COLO829 (cell line): ENCODE measurements at places on chromosomes 5 and 9.

- no peak for DNase-seq
Measured at GRCh38 chr9:104984542-104984941, 56.6 kb upstream of the ABCA1 start.

GRCh38 chr9:5430912-5431311 lies 6.8 kb downstream of the PLGRKT start:
- no peak for DNase-seq

- no peak for DNase-seq
Measured at GRCh38 chr5:67901814-67902496, 313.6 kb upstream of the PIK3R1 start.

- no peak for DNase-seq
Measured at GRCh38 chr9:108582726-108583125, 273.1 kb downstream of the ACTL7B start.

DNA sequence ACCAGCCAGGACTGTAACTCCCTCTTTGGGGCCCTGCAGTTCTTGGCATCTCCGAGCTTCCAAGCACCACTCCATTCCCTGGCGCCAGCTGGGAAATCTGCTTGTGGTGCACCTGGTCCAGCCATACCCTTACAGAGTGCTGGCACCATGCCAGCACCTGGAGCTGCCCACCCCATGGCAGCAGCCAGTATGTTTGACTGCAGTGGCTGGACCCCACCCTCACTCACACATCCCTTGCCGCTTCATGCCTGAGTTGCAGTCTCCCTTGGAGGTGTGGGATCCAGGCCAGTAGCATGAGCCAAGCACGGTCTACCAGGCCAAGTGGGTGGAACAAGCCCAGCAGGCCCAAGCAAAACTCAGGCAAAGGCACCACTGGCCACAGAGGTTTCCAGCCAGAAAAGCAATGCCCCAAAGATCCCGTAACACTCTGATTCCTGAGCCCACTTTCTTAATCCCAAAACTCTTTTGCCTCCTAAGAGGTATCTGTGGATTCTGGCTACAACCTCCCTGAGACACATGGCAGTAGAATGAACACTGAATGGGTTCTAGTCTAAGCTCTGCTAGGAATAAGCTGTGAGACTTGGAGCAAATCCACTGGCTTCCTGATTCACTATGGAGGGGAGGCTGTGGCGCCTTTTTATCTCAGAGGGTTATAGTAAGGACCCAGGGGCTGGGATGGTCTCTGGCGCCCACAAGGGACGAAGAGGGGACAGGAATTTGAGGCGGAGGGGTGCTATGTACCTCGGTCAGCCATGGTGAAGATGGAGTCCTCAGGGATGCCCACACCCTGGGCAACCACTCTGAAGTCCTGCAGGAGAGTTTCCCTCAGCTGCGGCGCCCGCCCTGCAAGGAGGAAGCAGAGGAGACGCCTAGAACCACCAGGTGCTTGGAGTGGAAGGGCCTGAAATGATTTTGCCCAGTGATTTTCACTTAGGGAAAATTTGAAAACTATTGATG lies 5.6 kb downstream of the AMBP start:
- DNase-seq: no peak

GRCh38 chr9:37432020-37432419 lies 9.5 kb downstream of the GRHPR start:
- no peak for DNase-seq

- no peak for DNase-seq
Measured at GRCh38 chr5:35668319-35668718, 50.7 kb downstream of the SPEF2 start.

DNA sequence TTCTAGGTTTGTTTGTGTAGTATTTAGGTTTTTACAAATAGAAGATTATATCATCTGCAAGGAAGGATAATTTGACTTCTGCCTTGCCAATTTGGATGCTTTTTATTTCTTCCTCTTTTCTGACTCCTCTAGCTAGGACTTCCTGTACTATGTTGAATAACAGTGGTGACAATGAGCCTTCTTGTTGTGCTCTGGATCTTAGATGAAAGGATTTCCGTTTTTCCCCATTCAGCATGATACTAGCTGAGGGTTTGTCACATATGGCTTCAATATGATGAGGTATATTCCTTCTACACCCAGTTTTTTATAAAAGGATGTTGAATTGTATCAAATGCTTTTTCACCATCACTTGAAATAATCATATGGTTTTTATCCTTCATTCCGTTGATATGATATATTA lies 101.4 kb downstream of the FBXO4 start:
- DNase-seq: no peak

GRCh38 chr5:142626099-142626498 lies 59.8 kb downstream of the FGF1 start:
- DNase-seq: no peak

GRCh38 chr9:120387257-120388002 lies 192.5 kb downstream of the CDK5RAP2 start:
- DNase-seq: no peak

DNA sequence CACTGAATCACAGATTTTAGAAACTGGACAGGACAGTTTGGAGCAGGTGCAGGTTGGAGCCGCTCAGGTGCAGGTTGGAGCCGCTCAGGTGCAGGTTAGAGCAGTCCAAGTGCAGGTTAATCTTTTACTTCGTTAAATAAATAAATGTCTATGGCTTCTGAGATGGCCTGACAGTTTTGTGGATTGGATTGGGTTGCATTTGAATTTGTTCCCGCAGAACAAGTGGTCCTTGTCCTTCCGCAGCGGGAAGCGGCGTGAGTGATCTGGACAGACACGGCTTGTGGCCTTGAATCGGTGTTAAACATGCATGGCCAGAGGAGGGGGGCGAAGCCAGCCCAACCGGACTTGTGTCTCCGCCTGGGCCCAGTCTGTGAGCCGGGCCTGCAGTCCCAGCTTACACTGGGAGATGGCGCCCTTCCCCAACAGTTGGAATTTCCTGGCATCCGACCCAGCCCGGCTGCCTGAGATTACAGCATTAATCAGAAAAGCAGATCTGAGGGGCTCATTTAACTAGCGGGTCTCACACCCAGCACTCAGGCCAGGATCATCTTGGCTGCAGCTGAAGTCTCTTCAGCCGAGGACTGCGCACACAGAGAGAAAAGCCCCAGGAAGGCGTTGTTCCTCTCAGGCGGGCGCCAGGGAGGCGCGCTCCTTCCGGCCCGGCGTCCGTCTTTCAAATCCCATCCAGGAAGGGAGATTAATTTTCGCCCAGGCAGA lies 1.5 kb upstream of the OLFM1 start:
- DNase-seq: peak; percentile 84

GRCh38 chr5:116442095-116442534 lies 132.5 kb downstream of the SEMA6A start:
- DNase-seq: no peak

DNA sequence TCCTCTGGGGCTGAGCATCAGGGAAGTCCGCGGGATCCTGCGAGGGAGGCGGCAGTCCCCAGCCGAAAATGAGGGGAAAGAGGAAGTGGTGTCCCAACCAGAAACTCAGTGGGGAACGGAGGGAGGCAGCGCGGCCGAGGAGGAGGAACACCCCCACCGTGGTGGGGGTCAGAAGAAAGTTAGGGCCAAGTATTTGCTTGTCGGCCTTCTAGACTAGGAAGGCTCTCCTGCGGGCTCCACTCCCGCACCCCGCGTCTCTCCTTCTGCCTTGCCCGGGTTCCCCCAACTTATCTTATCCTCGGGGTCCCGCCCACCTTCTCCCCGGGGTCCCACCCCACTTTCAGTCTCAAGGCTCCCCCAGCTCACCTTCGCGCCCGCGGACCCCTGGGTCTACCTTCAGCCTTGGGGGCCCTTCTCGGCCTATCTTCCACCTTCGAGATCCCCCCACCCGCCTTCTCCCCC lies 557 bp upstream of the PHF2 start:
- DNase-seq: no peak

DNA sequence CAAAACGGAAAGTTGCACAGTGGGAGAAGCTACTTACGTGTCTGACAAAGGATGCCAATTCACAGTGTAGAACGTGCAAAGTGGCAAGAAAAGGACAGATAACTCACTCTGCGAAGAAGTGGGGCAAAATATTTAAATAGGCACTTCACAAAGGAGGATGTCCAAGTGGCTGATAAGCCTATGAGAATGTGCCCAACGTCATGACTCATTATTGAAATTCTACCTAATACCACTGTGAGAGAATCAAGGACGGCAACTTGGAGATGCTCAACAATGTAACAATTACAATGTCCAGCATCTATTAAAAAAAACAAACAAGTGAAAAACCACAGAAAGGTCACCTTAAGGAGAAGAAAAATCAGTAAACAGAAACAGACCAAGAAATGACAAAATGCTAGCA lies 59.0 kb downstream of the NACC2 start:
- no peak for DNase-seq

DNA sequence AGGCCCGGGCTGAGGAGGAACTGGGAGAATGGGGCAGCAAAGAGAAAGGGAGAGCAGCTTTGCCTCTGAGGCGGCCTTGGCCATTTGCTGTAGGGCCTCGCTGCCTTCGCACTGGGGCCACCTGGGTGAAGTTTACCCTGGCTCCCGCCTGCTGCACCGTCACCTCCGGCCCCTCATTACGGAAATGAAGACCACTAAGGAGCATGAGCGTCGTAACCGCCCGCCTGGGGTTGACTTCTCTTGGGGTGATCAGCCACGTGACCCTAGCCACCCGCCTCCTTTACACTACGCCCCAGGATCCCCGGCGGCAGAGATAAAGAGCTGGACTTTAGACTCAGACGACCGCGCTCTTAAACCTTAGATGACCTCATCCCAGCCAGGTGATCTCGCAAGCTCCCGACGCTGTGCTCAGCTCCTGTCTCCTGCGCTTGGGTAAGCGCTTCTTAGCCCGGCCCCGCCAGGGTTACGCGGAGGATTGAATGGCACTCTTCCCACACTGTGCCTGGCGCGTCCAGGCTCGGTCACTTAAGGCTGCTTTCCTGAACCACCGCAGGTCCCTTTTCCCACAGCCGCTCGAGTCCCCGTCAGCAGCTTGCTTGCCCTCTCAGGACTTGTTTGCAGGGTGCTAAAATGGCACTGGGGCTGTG lies 107.9 kb upstream of the LARP1 start:
- no peak for DNase-seq

- DNase-seq: peak; percentile 55
Measured at GRCh38 chr9:77848404-77848803, 183.2 kb downstream of the GNAQ start.

GRCh38 chr9:18639911-18640310 lies 166.0 kb downstream of the ADAMTSL1 start:
- no peak for DNase-seq

DNA sequence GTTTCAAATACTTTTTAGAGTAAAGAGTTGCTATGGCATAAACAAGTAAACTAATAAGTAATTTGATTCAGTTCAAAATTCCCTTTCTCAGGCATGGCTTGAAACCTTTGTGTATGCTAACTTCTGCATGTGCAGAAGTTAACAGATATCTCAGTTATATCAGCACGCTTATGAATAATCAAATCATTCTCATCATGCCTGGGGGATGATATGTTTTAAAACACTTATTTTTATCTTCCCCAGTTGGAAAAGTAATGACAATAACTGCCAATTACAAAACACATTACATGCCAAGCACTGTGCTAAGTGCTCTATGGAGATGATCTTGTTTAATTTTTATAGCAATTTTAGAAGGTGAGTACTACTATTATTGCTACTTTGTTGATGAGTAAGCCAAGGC lies 146.4 kb downstream of the YIPF5 start:
- DNase-seq: no peak

- DNase-seq: no peak
Measured at GRCh38 chr5:103624675-103625074, 62.1 kb upstream of the NUDT12 start.

DNA sequence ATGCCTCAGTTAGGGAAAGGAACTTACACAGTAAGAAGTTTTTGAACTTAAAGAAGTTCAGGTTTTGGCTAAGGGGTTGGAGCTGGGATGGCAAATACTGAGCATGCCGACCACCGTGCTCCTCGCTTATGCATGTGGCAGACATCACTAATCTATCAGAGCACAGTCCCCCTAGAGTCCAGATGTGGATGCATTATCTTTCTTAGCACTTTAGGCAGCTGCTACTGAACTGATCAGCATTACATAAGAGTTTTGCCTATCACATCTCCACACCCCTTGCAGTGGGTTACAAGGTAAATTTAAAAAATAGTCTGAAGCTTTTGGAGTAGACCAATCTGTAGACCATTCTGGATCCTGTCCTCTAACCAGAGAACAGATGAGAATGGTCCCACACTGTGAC lies 22.4 kb downstream of the MACIR start:
- DNase-seq: no peak

- no peak for DNase-seq
Measured at GRCh38 chr9:98175762-98176161, 16.7 kb downstream of the CORO2A start.

DNA sequence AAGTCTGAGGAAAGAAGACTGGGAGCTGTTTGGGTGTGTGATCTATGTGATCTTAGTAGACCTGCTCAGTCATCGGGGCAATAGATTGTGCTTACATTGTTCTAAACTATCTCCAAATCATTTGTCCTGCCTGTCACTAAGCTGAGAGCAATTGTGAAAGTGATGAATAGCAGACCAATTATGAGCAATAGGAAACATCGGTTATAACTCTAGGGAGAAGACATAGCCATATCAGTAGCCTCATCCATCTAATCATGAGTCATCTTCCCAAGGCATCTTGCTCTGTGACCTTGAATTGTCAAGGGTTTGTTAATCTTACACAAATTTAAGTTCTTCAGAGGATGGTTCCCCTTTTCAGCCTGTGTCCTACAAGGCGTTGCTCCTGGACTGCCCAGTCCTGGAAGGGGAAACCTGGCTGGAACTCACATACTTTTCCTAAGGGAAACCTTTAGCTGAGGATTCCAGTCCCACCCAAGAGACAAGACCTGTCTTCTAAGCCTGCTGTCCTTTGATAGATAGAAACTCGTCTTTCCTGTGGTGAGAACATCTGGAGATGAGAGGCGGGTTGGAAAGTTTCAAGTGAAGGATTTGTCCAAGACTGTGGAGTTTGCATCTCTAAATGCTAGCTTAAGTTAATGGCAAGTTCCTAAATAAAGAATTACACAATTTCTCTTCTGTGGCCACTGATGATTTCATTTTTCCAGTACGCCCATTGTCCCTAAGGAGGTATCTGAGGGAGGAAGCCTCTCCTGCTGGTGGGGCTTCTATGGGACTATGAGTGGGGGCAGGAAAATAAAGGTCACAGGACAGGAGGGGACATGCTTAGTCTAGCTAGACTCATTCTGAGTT lies 53.9 kb upstream of the TRIM32 start:
- DNase-seq: peak; percentile 48

GRCh38 chr5:78544561-78545201 lies 103.9 kb downstream of the LHFPL2 start:
- DNase-seq: no peak

DNA sequence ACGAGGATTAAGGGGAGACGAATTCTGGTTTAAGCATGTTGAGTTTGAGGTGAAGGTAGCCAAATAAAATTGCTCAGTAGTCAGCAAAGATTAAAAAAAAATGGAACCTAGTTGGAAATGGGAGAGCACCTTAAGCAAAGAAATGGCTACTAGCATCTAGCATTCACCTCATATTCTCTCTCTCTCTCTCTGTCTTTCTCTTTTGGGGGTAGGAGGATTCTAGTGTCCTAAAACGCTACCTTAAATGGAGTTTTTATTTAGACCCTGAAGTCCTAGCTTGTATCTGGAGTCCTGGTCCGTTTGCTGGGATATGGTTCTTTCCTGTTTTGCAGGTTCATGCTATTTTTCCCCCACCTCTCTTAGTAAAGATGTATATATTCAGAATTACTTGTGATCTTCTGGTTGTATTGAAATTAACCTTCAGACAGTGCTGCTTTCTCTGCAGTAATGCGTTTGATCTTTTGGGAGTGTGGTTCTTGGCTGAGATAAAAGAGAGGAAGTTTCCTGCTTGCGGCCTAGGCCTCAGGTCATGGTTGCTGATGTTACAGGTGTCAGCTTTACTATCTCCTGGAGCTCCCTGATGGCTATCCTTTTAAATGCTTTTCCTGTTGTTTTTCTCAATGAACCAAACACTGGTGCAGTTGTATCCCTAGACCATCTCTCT lies 8.0 kb downstream of the TGFBR1 start:
- DNase-seq: no peak
